ENCODE measurements at places on chromosomes 1 and 21. TPM values are rescaled to one million over a fixed set of nuclear protein-coding genes. Genes with fewer than 3 reads are reported as not detected.

CAPN8 gene
- polyA plus RNA-seq: not detected

DNA sequence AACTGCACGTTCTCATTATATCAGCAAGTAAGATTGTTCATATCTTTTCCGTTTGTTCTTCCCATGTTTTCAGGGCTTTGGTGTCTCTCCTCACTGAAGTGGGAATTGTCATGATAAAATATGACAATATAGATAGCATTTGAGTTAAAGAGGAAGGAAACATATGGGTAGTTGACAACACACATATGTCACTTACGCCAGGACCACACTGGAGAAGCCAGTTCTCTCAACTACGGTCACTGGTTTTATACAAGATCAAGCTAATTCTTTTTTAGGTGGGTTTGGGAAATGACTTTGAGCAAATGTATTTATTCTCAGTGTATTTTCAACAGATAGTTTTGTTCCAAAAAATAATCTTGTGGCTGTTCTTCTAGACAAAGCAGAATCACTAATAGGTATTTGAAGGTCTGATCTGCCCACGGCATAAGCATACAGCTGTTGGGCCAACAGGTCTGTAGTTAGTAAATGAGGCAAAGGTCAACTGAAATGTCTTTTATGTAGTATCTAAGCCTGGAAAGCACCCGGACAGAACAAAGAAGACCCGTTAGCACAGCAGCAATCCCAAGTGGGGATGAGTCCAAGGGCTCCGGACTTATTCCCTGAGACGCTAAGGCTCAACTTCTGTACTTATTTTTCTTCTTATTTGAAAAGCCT is 433.6 kb upstream of the ZP4 start:
- no peak for DNase-seq

DNA sequence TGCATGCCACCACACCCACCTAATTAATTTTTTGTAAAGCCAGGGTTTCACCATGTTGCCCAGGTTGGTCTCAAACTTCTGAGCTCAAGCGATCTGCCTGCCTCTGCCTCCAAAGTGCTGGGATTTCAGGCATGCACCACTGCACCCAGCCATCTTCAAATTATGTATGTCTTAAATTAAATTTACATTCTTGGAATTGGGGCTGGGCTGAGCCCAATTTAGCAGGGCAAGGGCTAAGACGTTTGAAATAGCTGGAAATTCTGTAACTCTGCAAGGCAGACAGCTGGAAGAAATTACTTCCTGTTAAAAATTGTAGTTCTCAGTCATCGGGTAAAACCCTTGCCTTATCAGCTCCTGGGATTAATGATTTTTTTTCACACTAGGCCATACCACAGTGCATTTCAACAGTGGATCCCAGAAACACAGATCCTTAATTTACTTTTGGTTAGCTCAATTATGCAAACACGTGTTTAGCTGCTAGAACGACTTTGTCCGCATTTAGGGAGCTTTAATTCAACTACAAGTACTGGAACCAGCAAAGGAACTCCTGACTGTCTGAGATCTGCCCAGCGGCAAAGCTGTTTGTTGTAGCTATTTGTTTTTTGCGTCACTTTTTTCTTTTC is 83.3 kb downstream of the OLFML3 start:
- DNase-seq: no peak

GRCh38 chr1:42137766-42138165 is 15.4 kb upstream of the GUCA2B start:
- DNase-seq: no peak

DIO1 gene
- polyA plus RNA-seq: not detected

GRCh38 chr1:183769956-183770815 is 34.7 kb upstream of the RGL1 start:
- DNase-seq: no peak

APOBEC4 gene
- polyA plus RNA-seq: not detected

- DNase-seq: peak; percentile 57
Measured at GRCh38 chr21:34761758-34762330, 93.0 kb downstream of the CLIC6 start.

FDPS gene
- polyA plus RNA-seq: 399 TPM

GRCh38 chr1:78603206-78603605 is 17.0 kb upstream of the IFI44L start:
- DNase-seq: peak; percentile 45

DNA sequence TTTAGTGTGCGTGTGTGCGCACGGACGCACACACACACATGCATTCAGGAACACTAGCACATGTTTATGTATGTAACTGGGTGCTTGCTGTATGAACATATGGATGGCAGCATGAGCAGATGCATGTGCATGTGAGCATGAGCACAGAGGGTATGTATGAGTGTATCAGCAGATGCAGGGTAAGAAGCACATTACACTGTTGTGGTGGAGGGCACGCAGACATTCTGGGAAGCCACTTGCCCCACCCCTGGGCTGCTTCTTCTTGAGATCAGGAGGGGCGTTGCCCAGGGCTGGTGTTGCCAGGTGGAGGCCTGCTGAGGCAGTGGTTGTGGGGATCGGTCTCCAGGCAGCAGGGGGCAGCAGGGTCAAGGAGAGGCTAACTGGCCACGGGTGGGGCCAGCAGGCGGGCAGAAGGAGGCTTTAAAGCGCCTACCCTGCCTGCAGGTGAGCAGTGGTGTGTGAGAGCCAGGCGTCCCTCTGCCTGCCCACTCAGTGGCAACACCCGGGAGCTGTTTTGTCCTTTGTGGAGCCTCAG is 3.9 kb upstream of the P3R3URF start:
- no peak for DNase-seq

GRCh38 chr1:45753248-45754037 is 3.0 kb upstream of the IPP start:
- no peak for DNase-seq

GRCh38 chr1:71307451-71307850 is 226.6 kb upstream of the ZRANB2 start:
- DNase-seq: peak; percentile 55

PRELP gene
- polyA plus RNA-seq: 13.9 TPM

DNA sequence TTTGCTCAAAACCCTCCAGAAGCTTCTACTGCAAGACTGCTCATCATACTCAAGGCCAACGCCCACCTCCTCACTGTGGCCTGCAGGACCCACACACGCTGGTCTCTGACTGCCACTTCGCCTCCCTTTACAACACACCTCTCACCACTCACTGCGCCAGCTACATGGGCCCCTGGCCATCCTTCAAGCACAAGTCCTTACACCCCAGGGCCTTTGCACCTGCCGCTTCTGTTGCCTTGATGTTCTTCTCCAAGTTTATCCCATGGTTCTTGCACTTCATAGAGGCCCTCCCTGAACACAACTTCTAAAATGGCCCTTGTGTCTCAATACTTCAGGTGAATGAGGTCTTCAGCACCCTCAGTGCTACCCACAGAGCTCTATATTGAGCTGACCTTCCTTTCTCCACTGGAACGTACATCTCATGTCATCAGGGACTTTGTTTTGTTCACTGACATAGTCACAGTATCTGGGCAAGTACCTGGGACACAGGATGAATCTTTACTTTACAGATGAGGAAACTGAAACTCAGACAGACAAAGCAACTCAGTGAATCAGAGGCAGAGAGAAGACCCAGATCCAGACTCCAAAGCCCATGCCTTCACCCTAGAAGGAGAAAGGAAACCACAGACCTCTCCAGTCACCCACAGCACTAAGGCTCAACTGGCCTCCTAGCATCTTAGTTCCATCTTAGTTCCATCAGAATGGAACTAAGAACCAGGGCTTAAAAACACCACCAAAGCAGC is 34.7 kb upstream of the CLSTN1 start:
- no peak for DNase-seq

DNA sequence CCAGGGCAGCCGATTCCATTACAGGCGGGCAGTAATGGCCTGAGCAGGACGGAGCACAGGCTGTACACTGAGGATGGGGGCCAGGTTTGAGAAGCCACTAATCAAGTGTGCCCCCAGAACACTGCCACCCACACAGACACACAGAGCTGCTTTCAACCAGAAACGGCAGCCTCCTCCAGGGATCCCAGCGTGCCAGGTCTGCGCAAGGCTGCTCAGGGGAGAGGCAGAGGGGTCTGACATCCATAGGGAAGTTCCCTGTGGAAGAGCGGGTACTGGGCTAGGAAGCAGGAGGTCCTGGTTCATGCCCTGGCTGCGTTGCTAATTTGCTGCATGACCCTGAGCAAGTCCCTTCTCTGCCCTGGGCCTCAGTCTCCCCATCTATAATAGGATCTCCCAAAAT is 26.1 kb upstream of the ALDH4A1 start:
- DNase-seq: no peak

DNA sequence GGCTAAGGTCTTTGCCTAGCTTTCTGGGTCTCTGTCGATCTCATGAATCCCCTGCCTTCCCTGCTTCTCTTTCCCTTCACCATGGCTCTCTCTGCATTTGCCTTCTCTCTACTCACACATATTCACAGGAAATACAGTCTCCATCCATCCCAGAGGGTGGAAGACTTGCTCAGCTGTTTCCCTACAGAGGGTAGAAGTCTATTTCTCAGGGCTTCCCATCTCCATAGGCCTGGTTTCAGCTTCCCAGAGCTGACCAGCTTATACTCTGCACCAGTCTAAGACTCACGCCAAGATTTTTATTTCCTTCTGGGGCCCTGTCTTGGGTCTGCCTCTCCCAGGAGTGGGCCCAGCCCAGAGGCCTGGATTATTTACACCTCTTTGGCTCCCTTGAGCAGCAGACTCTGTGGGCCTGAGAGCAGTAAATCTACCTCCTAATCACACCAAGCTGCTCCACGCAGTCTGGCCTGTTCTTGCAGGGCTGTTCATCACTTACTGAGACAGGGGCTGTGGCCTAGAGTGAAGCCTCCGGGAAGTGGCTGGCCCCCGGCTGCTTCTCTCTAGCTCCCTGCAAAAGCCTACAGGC is 102.5 kb downstream of the PLXNA2 start:
- DNase-seq: no peak

DNA sequence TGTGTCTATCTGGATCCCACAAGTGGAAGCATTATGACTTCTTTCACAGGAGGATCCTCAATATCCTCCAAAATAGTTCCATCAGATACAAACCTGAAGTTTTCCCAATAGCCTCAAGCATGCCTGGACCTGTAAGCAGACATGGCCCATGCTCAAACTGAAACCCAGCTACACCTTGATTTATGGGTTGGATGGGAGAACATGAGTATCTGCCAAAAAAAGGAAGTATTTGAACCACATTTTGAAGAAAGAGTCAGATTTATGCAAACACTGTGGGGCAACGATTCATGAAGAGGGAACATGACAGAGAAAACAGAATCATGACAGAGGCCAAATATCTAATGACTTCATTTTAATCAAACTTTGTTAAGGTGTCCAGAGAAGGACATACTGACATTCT is 351.0 kb upstream of the NFIA start:
- no peak for DNase-seq

TMEM54 gene
- polyA plus RNA-seq: 38.1 TPM

GRCh38 chr1:22627331-22627730 is 9.1 kb upstream of the C1QA start:
- no peak for DNase-seq

DNA sequence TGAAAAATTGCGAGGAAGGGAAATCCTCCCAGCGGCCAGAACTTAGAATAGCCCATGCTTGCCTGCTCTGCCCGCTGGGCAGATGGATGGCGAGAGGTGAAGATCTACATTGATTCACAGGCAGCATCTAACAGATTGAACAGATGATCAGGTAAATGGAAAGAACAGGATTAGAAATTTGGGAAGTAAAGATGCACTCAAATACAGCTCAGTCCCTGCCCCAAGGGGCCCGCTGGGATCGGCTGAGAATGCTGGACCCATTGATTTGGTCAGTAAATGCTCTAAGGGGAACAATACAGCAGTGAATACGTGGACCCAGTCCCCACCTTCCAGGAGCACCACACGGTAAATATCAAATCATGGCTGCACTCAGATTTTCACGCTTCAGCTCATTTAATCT is 248.2 kb downstream of the MATN1 start:
- DNase-seq: no peak

DNA sequence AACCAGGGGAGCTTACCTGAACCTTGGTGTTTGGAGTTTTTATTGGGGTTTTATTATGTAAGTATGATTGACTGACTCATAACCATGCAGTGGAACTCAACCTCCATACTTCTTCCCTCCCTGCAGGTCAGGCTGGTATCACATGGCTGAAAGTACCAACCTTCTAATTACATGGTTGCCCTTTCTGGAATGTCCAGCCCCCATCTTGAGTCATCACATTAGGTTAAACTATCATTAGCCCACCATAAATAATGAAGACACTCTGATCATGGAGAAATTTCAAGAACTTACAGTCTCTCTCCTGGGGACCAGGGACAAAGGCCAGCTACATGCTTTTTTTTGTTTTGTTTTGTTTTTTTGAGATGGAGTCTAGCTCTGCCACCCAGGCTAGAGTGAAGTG is 19.2 kb upstream of the DPH5 start:
- DNase-seq: no peak

- no peak for DNase-seq
Measured at GRCh38 chr1:169784102-169784501, 10.6 kb downstream of the METTL18 start.

- no peak for DNase-seq
Measured at GRCh38 chr1:21630571-21631343, 38.4 kb downstream of the RAP1GAP start.

GRCh38 chr1:162755306-162755705 is 35.2 kb upstream of the HSD17B7 start:
- DNase-seq: no peak

SNRPE gene
- polyA plus RNA-seq: 366 TPM

FCGR1A gene
- polyA plus RNA-seq: not detected

DNA sequence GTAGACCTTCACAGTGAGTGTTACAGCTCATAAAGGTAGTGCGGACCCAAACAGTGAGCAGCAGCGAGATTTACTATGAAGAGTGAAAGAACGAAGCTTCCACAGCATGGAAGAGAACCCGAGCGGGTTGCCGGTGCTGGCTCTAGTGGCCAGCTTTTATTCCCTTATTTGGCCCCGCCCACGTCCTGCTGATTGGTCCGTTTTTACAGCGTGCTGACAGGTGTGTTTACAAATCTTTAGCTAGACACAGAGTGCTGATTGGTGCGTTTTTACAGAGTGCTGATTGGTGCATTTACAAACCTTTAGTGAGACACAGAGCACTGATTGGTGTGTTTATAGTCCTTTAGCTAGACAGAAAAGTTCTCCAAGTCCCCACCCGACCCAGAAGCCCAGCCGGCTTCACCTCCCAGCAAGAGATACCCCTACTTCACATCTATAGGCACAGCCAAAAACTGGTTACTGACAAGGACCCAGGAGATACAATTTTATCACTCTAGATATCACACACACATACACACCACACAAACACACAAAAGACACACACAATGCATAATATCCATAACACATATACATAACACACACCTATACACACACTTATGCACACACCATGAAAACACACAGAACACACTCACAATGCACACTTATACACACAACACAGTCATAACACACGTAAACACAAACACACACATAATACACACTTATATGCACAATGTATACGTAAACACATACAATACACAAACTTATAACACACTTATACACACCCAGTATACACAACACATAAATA is 68.5 kb downstream of the MAP3K21 start:
- DNase-seq: no peak

- peak; percentile 6 for DNase-seq
Measured at GRCh38 chr21:17730782-17731181, 88.4 kb downstream of the C21orf91 start.

UBL4B gene
- not detected for polyA plus RNA-seq

XKR8 gene
- 5.5 TPM for polyA plus RNA-seq

C1orf94 gene
- 0.10 TPM for polyA plus RNA-seq

TDRD5 gene
- polyA plus RNA-seq: not detected

GRCh38 chr1:100075773-100076172 is 57.0 kb downstream of the SASS6 start:
- no peak for DNase-seq

AMPD1 gene
- not detected for polyA plus RNA-seq

- no peak for DNase-seq
Measured at GRCh38 chr1:210715072-210715471, 386.4 kb downstream of the HHAT start.

ELF3 gene
- 0.12 TPM for polyA plus RNA-seq
